ENCODE measurements at places on chromosomes 1 and 21. TPM values are rescaled to one million over a fixed set of nuclear protein-coding genes. Genes with fewer than 3 reads are reported as not detected.

GRCh38 chr1:240808381-240808780 is 196.4 kb upstream of the GREM2 start:
- DNase-seq: no peak

- DNase-seq: no peak
These were observed 176.6 kb upstream of the GORAB start for GRCh38 chr1:170355267-170355801.

DNA sequence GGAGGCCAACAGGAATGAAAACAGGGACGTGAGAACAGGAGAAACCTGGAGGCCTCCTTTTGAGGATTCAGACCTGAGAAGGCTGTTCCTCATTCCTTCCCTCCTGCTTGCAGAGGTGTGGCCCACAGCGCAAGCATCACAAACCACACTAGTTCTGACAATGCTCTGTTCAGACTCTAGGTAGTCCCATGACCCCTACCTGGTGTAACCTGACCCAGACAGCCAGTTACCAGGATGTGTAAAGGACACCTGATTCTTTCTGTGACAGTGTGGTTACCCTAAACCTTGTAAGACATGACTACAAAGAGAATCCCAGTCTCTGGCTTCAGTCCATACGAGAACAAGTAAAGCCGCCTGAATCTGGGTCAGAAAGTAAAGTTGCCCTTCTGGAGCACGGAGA is 3.2 kb downstream of the MECR start:
- no peak for DNase-seq

GRCh38 chr1:12006167-12006921 is 13.0 kb upstream of the MIIP start:
- no peak for DNase-seq

DNA sequence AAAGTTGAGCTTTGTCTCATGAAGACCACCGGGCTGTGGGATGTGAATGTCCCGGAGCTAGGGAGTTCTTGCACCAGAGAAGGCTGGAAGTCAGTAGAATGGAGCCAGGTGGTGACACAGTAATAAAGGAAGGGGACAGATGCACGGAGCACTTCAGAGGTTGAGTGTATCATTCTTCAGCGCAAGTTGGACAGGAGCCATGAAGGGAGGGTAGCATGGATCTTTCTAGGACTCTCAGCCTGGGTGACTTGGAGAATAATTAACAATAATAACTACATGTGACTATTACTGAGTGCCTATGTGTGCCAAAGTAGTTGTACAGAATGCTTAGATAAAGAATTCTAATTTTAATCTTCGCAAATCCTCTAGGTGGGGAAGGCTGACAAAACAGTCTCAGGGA is 258.7 kb upstream of the AJAP1 start:
- DNase-seq: no peak

DNA sequence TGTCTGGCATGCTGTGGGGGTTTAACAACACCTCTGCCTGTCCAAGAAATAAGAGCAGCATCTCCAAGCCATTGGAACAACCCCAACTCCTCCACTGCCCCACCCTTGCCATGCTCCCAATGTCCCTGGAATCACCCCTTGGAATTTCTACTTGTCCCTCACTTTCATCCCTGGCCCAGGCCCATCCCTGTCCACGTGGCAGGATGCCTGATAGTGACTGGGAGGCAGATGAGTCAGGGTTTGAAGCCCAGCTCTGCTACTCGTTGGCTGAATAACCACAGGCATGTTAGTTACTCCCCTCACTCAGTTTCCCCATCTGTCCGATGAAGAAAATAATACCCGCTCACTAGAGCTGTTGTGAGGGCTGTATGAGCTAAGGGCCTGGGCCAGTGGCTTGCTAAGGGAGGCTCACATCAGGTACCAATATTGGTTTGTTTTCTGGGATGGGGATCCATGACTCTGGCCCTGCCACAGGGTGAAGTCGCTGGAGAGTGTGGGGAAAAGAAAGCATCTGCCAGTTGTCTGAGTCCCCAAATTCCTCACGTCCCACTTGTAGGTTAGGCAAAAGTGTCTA is 99.4 kb upstream of the TLR5 start:
- DNase-seq: no peak

- DNase-seq: no peak
These were observed 23.7 kb upstream of the PEX19 start for GRCh38 chr1:160308451-160309184.

DNA sequence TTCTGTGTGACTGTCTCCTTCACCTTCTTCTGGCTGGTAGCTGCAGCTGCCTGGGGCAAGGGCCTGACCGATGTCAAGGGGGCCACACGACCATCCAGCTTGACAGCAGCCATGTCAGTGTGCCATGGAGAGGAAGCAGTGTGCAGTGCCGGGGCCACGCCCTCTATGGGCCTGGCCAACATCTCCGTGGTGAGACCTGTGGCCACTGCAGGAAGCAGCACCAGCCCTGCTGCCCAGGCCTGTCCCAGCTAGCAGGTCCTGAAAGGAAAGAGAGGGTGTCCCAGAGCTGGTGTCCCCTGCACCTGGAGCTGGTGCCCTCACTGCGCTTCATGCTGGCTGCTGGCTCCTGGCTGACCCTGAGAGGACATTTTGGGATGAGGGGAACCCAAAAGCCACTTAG is 5.9 kb upstream of the ATXN7L2 start:
- no peak for DNase-seq

DNA sequence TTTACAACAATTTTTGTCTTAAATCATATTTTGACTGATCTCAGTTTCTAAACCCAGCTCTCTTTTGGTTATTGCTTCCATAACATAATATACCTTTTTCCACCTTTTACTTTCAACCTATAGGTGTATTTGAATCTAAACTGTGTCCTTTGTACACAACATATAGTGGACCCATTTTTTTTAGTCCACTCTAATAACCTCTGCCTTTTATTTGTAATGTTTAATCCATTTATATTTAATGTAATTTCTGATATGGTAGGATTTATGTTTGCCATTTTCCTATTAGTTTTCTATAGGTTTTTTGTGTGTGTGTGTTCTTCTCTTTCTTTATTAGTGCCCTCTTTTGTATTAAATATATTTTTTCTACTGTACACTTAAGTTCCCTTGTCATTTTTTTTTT is 22.4 kb upstream of the SLAMF1 start:
- DNase-seq: no peak

DNA sequence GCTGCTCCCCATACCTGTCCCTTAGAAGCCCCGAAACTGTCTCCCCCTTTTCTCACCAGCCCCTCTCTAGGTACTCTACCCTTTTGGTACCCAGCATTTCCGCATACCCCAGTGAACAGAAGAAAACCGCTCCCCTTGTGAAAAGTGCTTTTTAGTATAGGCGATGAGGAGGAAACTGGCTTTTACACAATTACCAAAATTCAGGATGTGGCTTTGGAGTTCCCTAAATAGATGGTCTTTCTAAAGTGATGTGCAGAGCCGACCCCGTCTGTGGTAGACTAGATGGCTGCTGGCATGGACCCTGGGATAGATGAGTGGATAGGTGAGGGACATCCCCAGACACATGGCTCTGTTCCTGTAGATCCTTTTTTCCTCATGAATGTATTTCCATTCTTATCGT is 2.6 kb upstream of the PER3 start:
- no peak for DNase-seq

GRCh38 chr1:39631361-39632322 is 7.8 kb downstream of the HEYL start:
- no peak for DNase-seq

GRCh38 chr1:192535916-192536664 is 39.5 kb upstream of the RGS1 start:
- no peak for DNase-seq

- DNase-seq: no peak
These were observed 386.9 kb downstream of the AMY1C start for GRCh38 chr1:104136621-104137020.

- no peak for DNase-seq
These were observed 121.2 kb downstream of the SLC45A1 start for GRCh38 chr1:8439015-8439702.

DNA sequence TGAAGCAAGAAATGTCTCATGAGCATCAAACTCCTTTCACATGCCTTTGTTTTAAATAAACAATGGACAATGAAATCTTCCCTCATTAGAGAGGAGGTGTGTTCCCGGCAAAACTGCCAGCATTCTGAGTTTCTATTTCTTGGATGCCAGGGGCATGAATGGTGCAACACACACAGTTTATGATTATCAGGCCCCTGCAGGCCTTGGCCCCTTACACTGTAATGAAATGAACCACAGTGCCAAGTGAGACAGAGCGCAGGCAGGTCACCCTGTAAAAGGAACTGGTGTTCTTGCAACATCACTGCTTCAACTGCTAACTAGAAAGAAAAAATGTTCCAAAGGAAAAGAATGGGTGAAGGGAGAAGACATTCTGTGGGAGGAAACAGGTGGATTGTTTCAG is 3.8 kb upstream of the PIGC start:
- no peak for DNase-seq

DNA sequence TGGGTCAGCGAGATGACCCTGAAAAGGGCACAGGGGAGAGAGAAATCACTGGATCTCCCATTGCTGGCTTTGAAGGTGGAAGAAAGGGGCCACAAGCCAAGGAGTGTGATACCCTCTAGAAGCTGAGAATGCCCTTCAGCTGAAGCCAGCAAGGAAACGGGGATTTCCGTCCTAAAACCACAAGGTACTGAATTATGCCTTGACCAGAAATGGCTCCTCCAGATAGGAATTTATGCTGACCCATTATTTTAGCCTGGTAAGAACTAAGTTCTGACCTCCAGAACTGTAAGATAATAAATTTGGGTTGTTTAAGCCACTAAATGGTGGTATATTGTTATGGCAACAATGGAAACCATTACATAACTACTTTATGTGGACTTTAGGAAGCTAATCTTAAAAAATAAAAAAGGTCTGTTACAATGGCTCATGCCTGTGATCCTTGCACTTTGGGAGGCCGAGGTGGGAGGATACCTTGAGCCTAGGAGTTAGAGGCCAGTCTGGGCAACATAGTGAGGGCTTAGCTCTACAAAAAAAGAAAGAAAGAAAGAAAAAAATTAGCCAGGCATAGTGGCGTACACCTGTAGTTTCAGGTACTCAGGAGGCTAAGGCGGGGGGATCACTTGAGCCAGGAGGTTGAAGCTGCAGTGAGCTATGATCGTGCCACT is 3.6 kb upstream of the H6PD start:
- DNase-seq: no peak

DNA sequence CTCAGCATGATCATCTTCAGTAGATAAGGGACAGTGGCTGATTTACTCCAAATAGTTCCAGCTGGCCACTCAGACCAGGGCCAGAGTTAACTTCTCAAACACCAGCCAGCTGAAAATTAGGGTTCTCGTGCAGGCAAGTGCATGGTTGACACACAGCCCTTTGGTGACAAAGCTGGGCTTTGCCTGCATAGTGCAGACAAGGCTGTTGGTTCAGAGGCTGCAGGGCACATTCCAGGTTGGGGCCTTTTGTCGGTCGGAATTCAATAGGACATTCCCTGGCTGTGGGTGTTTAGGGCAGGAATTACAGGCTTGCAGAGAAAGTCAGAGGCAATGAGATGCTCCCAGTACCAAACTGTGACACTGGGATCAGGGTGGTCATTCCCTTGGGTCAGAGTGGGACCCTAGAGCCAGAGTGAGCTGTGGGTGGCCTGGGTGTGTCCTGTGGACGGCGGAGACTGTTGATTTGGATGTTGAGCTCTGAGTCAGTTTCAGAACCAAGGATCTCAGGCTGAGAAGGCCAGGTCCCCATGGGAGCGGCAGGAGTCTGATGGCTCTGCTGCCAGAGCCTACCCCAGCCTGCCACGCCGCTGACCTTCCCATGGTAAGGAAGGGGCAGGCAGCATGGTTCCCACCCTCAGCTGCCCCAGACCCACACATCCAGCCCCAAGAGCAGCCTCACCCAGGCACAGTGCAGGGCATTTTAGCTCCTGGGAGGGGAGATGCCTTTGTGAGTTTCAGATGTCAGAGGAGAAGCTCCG is 56.2 kb downstream of the STUM start:
- no peak for DNase-seq

- DNase-seq: no peak
These were observed 23.9 kb downstream of the PKN2 start for GRCh38 chr1:88708011-88708410.

DNA sequence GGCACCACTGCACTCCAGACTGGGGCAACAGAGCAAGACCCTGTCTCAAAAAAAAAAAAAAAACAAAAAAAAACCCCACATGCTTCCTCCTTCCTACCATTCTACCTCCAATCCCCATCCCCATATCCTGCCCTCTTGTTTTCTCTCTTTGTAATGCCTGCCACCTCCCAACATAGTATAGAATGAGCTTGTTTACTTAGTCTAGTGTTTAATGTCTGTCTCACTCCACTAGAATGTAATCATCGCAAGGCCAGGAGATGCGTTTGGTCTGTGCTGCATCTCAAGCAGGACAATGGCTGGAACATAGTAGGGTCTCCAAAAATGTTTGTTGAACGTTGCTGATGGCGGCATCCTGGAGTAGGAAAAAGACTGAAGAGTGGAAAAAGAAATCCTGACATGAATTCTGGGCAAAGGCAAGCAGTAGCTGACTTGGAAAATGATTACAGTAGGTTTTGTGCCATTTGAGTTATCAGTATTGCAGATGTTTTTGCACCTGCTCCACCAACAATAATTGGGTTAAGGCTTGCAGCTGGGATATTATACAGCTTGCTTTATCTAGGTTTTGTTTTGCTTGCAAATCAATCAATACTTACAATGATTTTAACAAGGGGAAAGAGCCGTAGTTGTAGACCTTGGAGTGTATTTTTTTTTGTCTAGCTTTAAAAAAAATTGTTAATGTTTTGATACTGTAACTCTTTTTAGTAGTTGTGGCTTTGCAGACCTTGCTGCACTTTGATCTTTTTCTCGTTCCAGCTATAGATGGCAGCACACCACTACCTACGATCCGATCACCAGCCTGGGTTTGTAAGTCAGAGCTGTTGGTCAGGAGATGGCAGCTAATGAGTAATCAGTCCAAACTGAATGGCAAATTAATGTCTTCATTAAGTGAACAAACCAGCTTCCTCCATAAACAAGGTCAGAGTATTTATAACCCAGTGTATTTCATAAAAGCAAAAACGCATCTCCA is 62.4 kb downstream of the BACH1 start:
- DNase-seq: no peak

DNA sequence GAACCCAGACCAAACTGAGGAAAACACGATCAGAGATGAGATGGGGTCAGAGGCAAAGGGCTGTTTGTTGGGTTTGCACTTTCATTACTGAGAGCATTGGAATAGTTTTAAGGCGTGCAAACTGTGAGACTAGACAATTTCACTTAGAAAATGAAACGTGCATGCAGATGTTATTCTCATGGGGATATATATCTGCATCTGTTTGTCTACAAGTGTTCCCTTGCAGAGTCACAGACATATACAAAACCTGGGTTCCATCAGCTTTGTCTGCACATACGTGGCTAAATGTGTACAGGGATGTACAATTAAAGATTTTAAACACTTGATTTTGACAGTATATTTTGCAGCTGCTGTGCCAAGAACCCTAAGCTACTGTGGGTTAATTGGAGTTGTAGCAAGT is 355.4 kb downstream of the KIF26B start:
- no peak for DNase-seq

The BCAR3 gene
- 0.77 TPM for total RNA-seq

The GREM2 gene
- not detected for total RNA-seq

The PLCH2 gene
- total RNA-seq: 2.5 TPM

The OPRD1 gene
- total RNA-seq: not detected

The CGN gene
- total RNA-seq: 1.1 TPM

The MCOLN2 gene
- total RNA-seq: 110 TPM

The FCRL1 gene
- total RNA-seq: not detected

The ZNF644 gene
- total RNA-seq: 49.7 TPM

The SELENON gene
- total RNA-seq: 10.6 TPM

The GPATCH3 gene
- total RNA-seq: 21.3 TPM

The SNRNP40 gene
- 120 TPM for total RNA-seq

All from CD8-positive, alpha-beta memory T cell (primary cell).